ENCODE measurements at places on chromosomes 11 and 22. TPM values are rescaled to one million over a fixed set of nuclear protein-coding genes. Genes with fewer than 3 reads are reported as not detected.

The PANX3 gene
- not detected for total RNA-seq

The DEPDC5 gene
- 11.4 TPM for total RNA-seq

The SNX15 gene
- 15.7 TPM for total RNA-seq

The NXPE4 gene
- not detected for total RNA-seq

- DNase-seq: no peak
Observed at GRCh38 chr11:73743045-73743444, 17.8 kb downstream of the RAB6A start.

GRCh38 chr11:72041364-72042063 lies 38.8 kb downstream of the NUMA1 start:
- peak; percentile 81 for DNase-seq

GRCh38 chr22:19638282-19639015 lies 75.9 kb upstream of the SEPTIN5 start:
- no peak for DNase-seq

GRCh38 chr22:37454857-37455686 lies 27.8 kb upstream of the ELFN2 start:
- no peak for DNase-seq

- no peak for DNase-seq
Observed at GRCh38 chr11:7892059-7892699, 38.9 kb downstream of the OR10A6 start.

DNA sequence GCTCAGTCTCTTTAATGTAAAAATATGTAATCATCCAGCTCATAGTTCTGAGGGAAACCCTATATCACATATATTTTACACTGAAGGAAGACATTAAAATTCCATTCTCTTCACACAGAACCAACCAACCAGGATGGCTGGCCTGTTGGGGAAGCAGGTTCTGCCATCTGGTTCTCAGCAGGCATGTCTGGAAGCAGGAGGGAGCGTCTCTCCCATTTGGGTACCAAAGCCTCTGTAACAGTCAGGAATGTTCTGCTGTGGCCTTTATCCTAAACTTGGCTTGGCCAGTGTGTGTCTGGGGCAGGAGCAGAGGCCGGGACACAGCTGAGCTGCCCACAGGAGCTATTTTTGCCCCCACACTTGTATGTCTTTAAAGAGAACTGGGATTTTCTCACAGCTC lies 29.2 kb downstream of the SGSM3 start:
- DNase-seq: no peak

DNA sequence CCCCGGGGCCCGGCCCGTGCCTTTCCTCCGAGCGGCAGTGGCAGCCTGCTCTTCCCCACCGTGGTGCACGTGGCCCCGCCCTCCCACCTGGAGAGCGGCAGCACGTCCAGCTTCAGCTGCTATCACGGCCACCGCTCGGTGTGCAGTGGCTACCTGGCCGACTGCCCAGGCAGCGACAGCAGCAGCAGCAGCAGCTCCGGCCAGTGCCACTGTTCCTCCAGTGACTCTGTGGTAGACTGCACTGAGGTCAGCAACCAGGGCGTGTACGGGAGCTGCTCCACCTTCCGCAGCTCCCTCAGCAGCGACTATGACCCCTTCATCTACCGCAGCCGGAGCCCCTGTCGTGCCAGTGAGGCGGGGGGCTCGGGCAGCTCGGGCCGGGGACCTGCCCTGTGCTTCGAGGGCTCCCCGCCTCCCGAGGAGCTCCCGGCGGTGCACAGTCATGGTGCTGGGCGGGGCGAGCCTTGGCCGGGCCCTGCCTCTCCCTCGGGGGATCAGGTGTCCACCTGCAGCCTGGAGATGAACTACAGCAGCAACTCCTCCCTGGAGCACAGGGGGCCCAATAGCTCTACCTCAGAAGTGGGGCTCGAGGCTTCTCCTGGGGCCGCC lies 11.9 kb downstream of the C22orf31 start:
- no peak for DNase-seq

GRCh38 chr11:67098799-67099429 lies 20.1 kb upstream of the KDM2A start:
- DNase-seq: peak; percentile 43
